ENCODE measurements at places on chromosomes 3 and 15.

GRCh38 chr15:46061002-46061401 lies 426.2 kb downstream of the SQOR start:
- no peak for DNase-seq

DNA sequence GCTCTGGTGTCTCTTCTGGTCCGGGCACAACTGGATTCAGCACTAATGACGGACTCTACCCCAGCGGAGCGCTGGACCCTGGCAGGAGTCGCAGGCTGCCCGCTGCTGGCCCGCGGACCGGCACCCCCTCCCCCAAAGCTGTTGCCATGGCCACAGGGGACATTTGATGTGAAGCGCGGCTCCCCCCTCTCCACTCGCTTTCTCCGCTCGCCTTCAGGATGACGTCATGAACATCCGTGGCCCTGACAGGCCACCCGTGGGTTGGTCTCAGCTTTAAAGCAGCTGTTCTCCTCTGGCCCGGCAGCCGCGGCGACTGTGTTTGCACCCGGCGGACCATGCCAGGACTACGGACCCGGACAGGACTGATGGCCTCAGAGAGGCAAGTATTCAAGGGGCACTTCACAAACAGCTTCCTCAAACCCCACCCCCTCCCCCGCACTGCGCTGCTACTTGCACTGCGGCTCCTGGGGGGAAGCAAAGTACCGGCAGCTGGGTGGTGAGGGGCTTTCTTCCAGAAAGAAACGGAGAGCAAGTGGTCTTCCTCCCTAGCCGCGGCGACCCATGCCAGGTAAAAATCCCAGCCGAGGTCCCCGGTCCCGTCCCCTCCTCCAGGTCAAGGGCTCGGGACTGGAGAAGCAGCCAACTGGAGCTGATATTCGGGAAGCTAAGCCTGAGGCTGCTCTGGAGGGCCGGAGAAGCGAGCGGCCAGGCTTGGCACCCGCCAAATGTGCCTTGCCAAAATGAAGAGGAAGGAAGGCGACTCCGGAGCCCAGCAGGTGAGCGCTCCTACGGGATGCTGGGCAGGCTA lies 16.6 kb upstream of the AEN start:
- DNase-seq: no peak

DNA sequence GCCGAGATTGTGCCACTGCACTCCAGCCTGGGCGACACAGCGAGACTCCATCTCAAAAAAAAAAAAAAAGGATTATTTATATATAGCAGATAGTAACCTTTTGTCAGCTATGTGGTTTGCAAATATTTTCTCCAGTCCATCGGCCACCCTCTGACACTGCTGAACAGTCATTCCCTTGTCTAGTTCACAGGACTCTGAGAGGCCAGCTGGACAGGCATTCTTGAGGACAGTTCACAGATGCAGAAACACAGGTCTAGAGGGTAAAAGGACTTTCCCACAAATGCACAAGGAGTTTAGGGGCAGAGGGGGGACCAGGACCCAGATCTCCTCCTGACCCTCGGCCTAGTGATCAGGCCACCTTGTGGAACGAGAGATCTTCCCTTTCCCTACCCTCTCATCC lies 7.5 kb upstream of the TMEM40 start:
- DNase-seq: no peak

DNA sequence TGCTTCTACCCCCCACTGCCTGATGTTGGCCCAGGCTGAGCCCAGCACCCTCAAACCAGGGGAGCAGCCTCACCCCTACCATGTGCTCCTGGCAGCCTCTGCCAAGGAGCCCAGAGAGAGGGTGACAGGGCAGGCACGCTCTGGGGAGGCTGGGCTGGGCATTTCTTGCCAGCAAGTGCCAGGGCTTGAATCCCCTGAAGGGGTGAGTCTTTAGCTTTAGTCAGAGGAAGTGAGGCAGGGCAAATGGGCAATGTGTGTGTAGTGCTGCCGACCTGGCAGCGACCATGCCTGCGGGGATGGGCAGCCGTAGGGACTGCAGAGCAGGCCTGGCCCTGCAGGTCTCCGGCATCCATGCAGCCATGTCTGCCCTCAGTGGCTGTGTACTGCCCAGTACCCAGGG lies 18.1 kb downstream of the DUSP7 start:
- DNase-seq: no peak

DNA sequence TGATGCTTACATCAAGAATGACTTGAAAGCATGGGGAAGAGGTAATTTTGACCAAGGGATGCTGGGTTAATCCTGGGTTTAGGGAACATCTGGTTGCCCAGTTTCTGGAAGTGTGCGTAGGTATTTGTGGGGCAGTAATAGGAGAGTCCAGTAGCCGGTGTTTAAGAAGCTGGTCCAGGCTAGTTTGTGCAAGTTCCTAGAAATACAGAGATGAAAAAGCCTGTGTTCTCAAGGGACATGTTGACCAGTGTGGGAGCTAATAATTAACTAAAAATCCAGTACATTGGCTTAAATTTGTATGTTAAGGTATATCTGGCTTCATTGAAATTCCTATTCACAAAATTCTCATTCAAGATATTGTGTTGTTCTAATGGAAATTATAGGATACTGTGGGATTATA lies 51.2 kb downstream of the UBE2E2 start:
- DNase-seq: no peak

DNA sequence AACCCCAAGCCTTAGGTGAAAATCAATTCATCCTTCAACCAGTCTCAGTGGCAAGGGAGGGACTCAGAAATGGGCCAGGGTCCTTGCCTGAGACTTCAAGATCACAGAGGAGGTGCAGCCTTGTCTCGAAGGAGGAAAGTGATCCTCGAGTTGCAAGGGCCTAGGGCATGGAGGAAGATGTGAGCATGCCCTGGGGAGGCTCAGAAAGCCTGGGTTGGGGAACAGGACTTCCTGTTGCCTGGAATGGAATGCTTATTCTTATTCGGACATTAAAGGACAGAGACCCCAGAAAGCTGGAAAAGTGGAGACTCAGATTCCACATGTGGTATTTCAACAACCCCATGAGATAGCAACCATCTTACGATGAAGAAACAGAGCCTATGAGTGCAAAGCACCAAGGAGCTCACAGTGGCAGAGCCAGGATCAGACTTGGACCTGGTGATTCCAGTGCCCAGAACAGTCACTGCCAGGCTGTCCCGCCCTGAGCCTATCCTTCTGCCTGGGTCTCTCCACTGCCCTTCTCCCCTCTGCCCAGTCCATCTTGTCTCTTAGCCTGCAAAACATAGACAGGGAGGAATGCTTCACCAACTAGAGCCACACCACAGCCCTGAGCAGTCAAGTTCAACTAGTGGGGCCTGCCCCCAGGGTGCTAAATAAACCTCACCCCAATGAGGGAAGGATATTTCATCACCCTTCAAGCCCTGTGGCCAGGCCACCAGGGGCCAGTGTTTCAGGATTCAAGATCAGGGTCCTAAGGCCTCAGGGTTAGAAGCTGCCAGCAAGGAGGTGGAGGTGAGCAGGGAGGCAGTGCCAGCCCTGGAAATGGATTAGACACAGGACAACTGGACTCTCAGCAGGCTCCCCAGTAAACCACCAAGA lies 21.9 kb downstream of the DAPK2 start:
- DNase-seq: no peak

- no peak for DNase-seq
Measured at GRCh38 chr15:37037071-37037655, 63.2 kb downstream of the MEIS2 start.

DNA sequence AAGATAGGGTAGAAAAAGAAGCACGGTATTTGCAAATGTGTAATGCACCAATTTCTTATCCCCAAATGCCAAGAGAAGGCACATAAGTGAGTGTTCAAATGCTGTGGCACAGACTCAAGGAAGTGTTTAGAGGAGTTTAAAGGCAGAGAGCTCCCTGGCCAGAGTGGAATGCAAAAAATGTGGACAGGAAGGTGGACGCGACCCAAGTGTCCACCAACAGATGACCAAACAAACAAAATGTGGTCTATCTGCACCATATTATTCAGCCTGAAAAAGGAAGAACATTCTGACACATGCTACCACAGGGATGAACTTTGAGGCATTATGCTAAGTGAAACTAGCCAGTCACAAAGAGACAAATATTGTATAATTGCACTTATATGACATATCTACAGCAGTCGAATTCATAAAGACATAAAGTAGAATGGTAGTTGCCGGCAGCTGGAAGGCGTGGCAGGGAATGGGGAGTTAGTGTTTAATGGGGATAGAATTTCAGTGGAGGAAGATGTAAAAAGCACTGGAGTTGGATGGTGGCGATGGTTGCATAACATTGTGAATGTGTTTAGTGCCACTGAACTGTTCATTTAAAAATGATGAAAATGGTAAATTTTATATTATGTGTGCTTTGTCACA lies 126.6 kb downstream of the SRGAP3 start:
- DNase-seq: no peak

- no peak for DNase-seq
Measured at GRCh38 chr3:140258222-140258724, 323.3 kb downstream of the CLSTN2 start.

GRCh38 chr3:13526626-13526949 lies 22.3 kb upstream of the FBLN2 start:
- DNase-seq: no peak

- no peak for DNase-seq
Measured at GRCh38 chr15:80186066-80186465, 33.3 kb downstream of the FAH start.

GRCh38 chr3:14148041-14148985 lies 23.5 kb downstream of the TMEM43 start:
- no peak for DNase-seq

- no peak for DNase-seq
Measured at GRCh38 chr3:75192146-75192616, 471.9 kb upstream of the FRG2C start.

GRCh38 chr3:156635973-156636372 lies 38.4 kb upstream of the TIPARP start:
- no peak for DNase-seq

DNA sequence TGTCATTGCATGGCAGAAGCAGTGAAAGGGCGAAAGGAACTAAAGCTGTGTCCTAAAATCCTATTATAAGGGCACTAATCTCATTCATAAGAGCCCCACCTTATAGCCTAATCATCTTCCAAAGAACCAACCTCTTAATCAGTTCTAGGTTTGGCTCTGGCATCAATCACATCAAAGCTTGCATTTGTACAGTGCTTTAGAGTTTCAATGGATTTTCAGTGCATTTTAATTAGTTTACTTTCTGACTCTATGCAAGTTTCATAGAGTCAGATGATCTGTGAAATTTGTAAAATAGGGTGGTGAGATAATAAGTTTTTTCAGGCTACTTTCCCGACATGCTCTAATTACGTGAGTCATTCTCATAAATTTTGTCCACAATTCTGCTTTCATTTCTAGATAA lies 341.1 kb downstream of the DIPK2A start:
- DNase-seq: no peak

DNA sequence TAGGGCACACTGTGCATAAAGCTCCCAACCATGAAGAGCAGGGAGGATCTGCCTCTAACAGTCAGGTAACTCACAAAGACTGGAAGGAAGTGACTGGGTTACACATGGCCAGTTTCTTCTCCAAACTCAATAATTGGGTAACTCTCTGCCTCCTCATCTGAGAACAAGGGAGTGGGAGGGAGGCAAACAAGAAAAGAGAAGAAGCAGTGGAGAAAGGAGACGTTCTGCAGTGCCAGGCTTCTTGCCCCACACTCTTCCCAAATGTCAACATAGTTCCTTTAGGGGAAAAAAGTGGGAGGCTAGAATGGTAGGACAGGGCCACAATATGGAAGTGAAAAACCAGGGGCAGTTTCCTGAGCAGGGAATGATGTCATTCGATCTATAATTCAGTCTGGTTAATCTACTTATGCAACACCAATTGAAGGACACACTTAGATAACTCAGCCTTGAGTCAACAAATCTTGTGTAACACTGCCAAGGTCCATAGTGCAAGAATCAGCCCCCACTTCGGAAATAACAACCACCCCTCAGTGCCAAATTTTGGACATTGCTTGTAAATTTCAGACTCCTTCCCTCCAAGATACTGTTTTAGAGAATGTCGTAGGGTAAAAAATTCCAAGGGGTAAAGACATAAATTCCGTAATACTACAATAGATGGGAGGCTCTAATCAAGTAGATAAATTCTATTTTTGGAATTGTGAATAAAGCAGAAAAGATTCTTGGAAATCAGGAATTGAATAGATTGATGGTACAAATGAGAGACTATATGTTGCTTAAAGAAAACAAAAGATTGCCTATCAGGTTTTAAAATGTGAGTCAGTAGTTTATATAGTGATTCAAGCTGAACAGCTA lies 143.0 kb downstream of the LPP start:
- DNase-seq: no peak

DNA sequence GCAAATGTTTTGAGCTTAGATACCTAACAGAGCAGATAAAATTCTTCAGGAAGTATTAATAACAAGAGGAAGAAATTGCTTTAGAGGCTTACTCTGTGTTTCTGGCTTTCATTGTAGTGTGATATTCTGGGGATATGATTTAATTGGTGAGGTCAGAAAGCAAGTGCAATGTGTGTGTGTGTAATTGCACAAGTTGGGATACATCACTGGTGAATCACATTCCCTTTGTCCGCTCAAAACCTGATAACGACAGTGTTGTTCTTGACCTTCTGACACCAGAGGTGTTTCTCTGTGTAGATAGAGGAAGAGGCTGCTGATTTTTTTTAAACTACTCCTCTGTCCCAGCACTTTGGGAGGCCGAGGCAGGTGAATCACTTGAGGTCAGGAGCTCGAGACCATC lies 161.1 kb downstream of the CACNA2D3 start:
- no peak for DNase-seq

DNA sequence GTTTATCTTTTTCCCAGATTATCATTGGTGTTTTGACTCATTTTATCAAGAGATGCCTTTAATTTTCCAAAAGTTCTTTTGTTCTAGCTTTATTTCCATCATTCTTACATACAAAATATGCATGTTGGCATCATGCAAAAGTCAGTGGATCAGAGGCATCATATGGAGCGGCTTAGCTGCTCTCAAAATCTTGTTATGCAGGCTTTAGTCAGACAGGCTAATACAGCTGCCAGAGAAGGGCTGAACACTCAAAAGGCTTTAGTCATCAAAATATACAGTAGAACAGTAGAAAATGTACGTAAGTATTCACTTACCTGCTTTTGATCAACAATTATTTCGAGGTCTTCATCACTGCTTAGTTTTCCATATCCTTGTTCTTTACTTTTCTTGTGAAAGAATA lies 65.5 kb downstream of the PEX5L start:
- no peak for DNase-seq

- DNase-seq: no peak
Measured at GRCh38 chr3:147407114-147407497, 763 bp upstream of the ZIC4 start.

- DNase-seq: no peak
Measured at GRCh38 chr3:111610612-111611054, 15.5 kb upstream of the ZBED2 start.

- no peak for DNase-seq
Measured at GRCh38 chr3:51330046-51330445, 55.0 kb upstream of the MANF start.

DNA sequence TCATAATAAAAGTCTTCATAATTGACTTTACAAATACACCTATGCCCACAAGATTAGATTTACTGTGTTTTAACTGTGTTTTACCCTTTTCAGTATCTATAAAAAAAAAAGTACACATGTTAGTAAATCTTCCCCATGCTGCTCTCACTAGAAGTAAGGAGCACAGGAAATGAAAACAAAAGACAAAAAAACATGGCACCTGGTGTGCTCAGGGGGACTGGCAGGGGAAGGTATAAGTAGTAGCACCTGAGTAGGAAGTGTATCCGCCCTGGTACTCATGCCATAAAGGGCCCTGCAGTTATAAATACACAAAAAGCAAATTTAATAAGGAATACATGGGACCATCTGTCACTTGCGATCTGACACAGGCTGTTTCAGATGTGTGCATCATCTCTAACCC lies 8.9 kb upstream of the ALDH1A2 start:
- DNase-seq: no peak

GRCh38 chr3:57026944-57027343 lies 33.5 kb upstream of the SPATA12 start:
- DNase-seq: no peak

- no peak for DNase-seq
Measured at GRCh38 chr15:23038726-23039142, 635 bp downstream of the TUBGCP5 start.

Data from cortex of kidney (tissue), 1 donor.